ENCODE measurements at places on chromosomes 6 and 20.

- no peak for DNase-seq
Measured at GRCh38 chr6:108030211-108030610, 44.3 kb downstream of the OSTM1 start.

- no peak for DNase-seq
Measured at GRCh38 chr6:76942203-76942966, 520.9 kb downstream of the HTR1B start.

- DNase-seq: no peak
Measured at GRCh38 chr20:45405571-45406259, 2.4 kb upstream of the DBNDD2 start.

DNA sequence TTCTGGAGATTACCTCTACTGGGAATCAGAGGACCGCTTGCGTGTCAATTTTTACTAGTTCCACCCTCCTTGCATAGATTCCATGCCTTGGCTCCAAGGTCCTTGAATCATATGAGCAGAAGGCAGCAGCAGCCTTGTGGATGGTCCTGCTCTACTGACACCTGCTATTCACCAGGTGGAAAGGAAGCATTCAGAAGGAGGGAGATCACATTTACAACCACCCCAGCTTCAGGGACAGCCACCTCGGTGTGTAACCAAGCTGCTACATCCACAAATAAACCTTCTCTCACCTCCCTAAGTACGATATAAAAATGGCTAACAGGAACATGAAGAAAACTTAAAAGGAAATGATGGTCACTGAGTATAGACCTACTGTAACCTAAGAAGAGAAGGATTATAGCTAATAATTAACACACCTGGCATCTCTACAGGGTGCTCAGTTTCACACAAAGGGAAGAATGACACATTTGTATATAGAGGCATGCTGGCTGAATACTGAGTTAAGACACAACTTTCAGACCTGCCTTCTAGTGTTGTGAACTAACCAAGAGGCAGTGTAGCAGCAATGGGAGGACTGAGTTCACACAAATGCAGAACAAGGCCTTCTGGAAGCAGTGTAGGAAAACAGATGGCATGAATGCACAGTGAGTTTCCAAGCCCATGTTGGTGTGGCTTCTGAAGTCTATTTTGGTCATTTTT is 46.3 kb upstream of the SRPK1 start:
- no peak for DNase-seq

DNA sequence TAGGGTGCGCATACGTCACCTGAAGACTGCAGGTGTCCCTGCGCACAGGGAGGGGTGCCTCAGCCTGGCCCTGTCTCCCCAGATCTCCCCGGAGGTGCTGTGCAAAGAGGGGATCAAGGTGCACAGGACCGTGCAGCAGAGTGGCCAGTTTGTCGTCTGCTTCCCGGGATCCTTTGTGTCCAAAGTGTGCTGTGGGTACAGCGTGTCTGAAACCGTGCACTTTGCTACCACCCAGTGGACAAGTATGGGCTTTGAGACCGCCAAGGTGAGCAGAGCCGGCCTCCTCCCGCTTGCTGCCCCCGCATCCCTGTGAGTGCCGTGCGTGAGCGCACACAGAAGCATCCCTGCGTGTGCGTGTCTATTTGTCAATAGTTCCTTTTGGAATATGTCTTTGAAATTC is 150.7 kb downstream of the DTNBP1 start:
- no peak for DNase-seq

DNA sequence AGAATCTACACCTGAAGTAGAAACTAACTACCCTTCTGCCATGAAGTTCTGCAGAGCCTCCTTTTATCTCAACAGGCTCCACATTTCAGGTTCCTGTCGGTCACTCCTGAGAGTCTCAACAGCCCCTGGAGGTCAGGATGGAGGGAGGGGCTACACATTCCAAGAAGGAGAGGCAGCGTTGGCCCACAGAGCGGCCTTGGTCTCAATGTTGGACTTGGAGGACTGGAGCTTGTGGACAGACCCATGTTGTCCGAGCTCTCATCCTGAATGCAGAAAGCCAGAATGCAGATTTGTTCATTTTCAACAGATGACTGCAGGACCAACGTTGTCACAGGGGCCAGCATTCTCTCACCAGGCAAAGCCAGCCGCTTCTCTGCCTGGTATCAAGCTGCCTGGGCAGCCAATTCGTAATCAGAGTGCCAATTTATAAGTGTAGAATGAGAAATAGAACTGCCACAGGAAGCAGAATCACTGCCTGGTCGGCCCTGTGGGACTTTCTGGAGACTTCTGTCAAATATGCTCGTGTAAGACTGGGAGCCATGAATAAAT is 212.5 kb upstream of the SNX9 start:
- DNase-seq: no peak

DNA sequence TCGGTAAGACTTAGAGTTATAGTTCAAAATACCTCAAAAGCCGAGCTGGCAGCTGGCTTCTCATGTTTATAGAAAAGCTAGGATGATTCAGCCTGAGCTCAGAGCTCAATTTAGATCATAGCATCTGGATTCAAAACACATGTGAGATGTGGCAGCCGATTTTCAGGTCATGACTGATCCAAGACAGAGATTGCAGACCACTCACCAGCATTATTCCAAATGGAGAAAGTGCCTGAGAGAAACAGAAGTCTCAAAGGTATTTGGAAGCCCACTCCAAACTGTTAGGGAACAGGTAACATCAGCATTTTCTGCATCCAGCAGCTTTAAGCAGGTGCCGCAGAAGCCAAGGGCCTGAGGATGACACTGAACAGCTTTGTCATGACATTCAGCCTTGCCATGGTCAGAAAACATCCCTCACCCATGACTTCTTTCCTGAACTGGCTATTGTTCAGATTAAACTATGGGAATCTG is 102.2 kb downstream of the BACH2 start:
- no peak for DNase-seq

GRCh38 chr20:29472606-29473005 is 1784.9 kb upstream of the DEFB115 start:
- no peak for DNase-seq

Measured in stimulated activated CD8-positive, alpha-beta memory T cell treated with anti-CD3 and anti-CD28 coated beads, Interleukin-2, amount 100 ng/mL, for 1 hour (primary cell).